ENCODE measurements at places on chromosomes 12 and 14.

DNA sequence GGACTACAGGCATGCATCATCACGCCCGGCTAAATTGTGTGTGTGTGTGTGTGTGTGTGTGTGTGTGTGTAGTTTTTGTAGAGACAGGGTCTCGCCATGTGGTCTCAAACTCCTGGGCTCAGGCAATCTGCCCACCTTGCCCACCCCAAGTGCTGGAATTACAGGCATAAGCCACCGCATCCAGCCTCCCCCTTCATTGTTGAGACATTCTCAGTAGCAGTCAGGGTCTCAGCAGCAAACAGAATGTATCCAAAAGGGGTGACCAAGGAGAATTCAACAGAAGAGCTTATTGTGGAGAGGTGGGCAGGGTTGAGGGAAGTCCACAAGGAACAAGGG, 37.3 kb upstream of the PLEKHG6 start:
- no peak for DNase-seq

- DNase-seq: peak; percentile 96
These were observed at the start of gene SRSF9 for GRCh38 chr12:120469450-120470149. Gene SRSF9 (minus strand): TSS chr12:120469748. CDS start chr12:120469609, 139 bp downstream.

- no peak for DNase-seq
These were observed 156.0 kb downstream of the EPS8 start for GRCh38 chr12:15633201-15633600.

GRCh38 chr12:127024791-127025190, 1242.2 kb upstream of the TMEM132C start:
- DNase-seq: no peak

GRCh38 chr14:78664841-78665240, 494.7 kb downstream of the NRXN3 start:
- no peak for DNase-seq

DNA sequence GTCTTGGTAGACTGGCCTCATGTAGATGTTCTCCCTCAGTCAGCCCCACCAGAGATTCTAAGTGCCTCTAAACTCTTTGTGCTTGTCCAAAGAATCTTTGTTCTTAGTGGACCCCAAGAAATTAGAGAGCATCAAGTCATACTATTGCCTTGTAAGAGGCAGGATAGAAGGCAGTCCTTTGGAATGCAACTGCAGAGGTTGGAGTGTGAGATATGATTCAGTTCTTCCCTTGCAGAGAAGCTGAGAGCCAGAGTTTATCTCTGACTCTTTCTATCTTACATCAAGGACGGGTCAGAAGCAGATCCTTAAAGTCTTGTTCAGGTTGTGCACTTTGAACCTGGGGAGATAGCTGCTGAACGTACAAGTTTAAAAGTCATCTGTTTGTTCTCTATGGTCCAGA, 21.1 kb downstream of the TMX1 start:
- no peak for DNase-seq

- no peak for DNase-seq
These were observed 28.5 kb upstream of the PLEK2 start for GRCh38 chr14:67440513-67440912.

DNA sequence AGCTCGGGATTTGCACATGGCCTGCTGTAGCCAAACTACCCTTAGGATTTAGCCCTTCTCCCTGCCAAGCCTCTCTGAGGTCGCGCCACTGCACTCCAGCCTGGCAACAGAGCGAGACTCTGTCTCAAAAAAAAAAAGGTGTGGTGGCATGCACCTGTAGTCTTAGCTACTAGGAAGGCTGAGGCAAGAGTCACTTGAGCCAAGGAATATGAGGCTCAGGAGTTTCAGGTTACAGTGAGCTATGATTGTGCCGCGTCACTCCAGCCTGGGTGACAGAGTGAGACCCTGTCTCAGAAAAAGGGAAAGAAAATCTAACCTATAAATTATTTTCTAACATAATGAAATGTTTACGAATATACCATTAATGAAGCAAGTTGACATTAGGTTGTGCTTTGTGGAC, 29.7 kb downstream of the ESRRB start:
- no peak for DNase-seq

DNA sequence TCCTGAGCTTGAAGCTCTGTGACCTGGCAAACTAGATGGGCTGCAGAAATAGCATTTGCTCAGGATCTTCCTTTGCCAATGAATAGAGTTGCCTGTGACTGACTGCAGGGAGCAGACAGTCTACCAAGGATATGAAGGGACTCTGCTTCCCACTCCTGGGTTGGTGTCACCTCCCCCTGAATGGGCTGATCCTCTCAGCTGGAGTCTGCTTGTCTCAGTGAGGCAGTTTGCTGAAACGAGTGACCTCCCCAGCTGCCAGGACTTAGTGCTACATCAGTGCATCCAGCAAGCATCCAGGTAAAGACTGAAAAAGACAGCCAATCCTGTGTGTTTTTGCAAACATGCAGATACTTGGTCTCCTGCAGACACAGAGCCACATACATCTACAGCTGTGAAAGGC, 28.5 kb downstream of the PAH start:
- no peak for DNase-seq

DNA sequence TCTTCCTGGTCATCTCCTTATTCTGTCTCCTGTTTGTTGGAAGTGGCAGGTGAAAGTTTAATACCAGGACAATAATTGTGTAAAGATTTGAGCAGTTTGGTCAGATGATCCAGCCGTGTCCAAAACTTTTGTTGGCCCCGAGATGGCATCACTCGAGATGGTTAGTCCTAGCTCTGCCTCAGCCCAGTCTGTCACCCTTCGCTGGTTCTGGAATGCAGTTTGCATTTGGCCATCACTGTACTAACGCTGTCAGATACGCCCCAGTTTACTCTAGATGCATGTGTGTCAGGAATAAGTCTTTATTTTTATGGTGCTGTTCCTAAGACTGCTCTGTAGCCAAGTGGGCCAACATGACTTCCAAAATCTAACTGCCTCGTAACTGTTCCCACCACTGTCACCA, 79.6 kb downstream of the MOK start:
- no peak for DNase-seq

DNA sequence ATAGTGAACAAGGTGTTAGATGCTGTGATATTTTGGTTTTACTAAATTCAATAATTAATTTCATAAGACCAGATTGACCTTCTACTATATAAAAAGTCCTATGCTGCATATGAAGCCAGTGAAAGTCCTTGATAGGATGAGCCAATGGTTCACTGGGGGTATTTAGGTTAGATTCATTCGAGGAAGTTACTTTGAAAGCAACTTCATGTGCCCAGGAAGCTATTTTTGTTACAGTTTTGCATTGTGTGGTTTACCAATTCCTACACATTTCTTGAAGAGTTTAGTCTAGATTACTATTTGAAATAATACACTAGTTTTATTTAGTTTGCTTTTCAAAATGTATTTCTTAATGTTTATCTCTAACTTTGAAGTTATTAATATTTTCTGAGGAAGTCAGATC, 58.5 kb upstream of the RMST start:
- DNase-seq: no peak

DNA sequence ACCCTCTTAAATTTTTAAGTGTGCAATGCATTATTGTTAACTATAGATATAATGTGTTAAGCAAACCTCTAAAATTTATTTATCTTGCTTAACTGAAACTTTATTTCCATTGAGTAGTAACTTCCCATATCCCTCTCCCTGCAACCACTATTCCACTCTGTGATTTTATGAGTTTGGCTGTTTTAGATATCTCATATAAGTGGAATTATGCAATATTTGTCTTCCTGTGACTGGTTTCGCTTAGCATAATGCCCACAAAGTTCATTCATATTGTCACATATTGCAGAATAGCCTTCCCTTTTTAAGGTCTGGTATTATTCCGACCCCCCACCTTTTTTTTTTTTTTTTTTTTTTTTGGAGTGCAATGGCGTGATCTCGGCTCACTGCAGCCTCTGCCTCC, 247.6 kb downstream of the EMP1 start:
- DNase-seq: no peak

- no peak for DNase-seq
These were observed 21.4 kb upstream of the CKAP4 start for GRCh38 chr12:106269150-106269771.

- DNase-seq: no peak
These were observed 101.5 kb downstream of the TAOK3 start for GRCh38 chr12:118271183-118271582.

DNA sequence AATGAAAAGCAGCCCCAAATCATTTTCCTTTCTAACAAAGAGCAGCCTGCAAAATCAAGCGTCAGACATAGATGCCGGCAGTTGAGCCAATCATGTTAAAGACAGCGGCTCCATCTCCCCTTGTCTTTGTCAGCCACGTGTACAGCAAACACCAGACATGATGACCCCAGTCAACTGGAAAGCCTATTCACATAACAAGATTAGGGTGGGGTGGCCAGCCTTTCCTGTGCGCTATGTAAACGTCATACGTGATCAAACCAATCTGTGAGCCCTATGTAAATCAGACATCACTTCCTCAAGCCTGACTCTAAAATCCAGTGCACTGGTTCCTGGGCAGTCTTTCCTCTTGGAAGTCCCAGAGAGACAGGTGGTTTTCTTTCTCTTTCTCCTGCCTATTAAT, 9.9 kb upstream of the FICD start:
- DNase-seq: no peak

DNA sequence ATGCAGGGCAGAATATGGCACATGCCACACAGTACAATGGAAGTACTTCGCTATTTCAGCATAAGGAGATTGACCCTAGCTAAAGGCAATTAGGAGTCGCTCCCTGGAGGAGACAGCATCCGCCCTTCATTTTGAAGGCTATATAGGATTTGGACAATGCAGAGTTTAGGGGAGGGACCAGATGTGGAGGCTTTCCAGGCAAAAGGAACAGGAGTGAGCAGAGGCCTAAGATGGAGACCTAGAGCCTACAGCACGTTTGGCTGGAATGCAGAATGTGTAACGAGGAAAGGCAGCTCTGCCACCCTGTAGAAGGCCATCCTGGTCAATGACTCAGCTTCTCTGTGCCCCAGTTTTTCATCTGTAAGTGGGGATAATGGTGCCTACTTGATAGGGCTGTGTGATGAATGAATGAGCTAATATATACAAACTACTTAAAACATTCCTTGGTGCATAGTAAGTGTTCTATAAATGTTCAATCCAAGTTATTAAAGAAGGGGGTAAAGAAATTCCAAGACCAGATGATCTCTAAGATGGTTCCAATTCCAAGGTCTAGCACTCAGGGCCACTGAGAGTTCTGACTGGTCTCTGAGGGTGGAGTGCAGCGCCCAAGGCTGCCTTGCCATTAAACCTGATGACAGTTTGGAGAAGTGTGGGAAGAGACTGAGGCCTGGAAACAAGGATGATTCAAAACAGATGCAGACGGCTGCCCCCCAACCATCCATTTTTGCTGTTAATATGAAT, 54.3 kb upstream of the FRMD6 start:
- DNase-seq: no peak

DNA sequence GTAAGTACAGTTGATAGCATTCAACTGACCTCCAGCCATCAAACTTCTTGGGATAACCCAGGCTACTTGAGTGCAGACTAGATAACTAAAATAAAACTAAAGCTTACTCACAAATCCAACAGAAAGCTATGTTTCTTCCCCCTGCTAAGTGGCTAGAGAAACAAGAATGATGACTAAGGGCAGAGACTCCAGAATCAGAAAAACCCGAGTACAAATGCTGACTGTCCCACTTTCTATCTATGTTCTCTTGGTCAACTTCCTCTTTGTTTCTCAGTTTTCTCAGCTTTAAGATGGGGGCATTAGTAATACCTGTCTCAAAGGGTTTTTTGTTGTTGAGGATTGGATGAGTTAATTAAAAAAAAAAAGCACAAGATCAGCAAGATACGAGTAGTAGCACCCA, 6.1 kb upstream of the NUAK1 start:
- DNase-seq: no peak
